ENCODE measurements at places on chromosomes 7 and 10.
A peak's percentile ranks its signal among the peaks of the same experiment; 100 is the strongest.

- DNase-seq, result no peak
Measured at GRCh38 chr10:69088801-69089501, 1.0 kb downstream of the SRGN start.

DNA sequence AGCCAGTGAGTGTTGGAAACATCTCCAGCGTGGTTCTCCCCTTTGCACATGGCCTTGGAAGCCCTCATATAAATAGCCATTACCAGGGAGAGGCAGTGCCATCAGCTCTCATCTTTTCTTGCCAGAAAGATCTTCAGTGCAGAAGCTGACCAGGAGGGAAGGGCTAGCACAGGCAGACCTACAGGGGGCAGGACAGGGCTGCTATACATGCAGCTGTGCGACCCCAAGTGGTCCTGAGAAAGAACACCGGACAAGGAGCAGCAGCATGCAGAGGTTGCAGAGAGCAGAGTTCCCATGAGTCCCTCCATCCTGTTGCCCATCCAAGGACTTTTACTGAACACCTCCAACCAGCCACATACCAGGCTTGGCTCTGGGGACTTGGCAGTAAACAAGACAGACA lies 17.1 kb downstream of the GRID1 start:
- DNase-seq, result no peak

GRCh38 chr10:17229016-17229716 lies 1.1 kb downstream of the VIM start:
- DNase-seq, result peak; percentile 91

DNA sequence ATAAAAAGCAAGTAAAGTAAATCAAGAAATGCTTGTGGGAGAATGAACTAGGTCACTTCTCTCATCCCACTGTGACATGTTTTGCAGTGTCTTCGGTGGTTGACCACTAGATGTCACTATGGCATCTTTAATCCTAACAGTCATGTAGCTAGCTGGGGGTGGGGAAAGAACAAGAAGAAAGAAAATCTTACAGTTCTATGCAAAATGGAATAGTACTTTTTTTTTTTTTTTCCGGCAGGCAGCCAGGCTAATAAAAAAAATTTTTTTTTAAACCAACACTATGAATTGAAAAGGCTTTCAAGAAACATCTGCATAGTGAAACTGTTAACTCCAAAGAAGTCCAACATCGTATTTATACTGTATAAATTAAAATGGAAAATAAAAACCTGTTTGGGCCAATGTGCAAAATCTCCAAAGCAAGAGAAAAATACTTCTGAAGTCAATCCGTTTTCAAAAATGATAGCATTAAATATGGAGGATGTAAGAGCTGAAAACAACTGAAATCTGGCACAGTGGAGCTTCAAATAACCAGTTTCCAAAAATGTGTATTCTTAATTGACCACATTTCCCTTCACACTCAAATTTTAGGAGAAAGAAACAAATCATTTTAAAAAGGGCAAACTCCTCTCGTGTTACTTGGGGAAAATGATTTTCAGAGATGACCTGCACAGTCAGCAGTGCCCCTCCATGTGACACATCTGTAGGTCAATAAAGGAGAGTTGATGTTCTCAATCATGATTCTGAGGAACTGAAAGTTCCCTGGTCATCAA lies 38.5 kb downstream of the CDK1 start:
- no peak for DNase-seq

- DNase-seq, result no peak
Measured at GRCh38 chr7:41156268-41156667, 546.6 kb downstream of the INHBA start.

DNA sequence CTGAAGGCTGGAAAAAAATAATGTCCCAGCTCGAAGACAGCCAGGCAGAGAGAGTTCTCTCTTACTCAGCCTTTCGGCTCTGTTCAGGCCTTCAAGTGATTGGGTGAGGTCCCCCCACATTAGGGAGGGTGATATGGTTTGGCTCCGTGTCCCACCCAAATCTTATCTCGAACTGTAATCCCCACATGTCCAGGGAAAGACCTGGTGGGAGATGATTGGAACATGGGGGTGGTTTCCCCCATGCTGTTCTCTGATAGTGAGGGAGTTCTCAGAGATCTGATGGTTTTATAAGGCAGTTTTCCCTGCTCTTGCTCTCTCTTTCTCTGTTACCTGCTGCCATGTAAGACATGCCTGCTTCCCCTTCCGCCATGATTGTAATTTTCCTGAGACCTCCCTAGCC lies 36.6 kb upstream of the LEP start:
- no peak for DNase-seq

GRCh38 chr10:8594711-8595110 lies 540.2 kb downstream of the GATA3 start:
- DNase-seq, result no peak

- no peak for DNase-seq
Measured at GRCh38 chr10:48456808-48457761, 147.8 kb downstream of the ARHGAP22 start.

- DNase-seq, result no peak
Measured at GRCh38 chr7:142647749-142648148, 101.5 kb upstream of the PRSS1 start.

DNA sequence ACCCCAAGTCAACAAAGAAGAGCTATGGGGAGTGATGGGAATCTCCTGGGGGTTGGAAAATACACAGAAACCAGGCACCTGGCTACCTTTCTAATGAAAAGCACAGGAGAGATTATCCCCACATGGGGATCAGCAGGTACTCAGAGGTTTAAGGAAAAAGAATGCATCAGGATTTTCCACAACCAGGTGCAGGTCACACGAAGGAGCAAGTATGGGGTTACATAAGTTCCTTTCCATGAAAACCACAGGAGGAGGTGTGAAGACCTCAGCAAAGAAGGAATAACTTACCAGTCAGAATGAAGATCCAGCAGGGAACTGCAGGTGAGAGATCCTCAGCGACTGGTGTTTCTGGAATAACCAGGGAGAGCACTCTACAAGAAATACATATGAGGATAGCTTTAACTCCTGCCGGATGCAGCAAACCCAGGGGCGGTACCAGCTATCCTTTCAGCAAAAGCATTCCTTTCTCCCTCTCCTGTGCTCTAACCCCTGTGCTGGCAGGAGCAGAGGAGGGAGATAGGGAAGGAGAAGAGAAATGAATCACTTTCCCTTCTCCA lies 116.7 kb upstream of the TMEM106B start:
- DNase-seq, result no peak

DNA sequence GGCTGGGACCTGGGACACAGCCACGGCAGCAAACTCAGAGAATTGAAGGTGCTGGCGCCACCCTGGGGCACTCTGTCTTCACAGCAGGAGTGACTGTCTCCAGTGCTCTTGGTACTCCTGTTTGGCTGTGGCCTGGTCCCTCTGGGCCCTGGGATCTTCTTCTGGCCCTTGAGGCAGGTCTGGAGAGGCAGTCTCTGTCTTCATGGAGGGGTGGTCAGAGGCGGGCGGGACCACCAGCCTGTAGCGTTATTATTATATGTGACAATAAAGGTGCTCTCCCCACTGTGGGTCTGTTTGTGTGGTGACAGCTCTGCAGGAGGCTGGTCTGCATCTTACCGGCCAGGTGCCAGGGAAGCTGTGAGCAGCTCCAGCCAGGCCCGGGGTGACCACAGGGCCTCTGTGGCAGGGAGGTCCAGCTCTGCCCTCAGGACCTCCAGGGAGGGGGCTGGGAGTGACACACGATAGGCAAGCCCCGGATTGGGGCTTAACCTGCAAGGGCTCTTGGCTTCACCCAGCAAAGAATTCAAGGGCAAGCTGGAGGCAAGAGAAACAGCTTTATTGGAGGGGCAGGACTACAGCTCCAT lies 70.3 kb downstream of the MYL10 start:
- no peak for DNase-seq

DNA sequence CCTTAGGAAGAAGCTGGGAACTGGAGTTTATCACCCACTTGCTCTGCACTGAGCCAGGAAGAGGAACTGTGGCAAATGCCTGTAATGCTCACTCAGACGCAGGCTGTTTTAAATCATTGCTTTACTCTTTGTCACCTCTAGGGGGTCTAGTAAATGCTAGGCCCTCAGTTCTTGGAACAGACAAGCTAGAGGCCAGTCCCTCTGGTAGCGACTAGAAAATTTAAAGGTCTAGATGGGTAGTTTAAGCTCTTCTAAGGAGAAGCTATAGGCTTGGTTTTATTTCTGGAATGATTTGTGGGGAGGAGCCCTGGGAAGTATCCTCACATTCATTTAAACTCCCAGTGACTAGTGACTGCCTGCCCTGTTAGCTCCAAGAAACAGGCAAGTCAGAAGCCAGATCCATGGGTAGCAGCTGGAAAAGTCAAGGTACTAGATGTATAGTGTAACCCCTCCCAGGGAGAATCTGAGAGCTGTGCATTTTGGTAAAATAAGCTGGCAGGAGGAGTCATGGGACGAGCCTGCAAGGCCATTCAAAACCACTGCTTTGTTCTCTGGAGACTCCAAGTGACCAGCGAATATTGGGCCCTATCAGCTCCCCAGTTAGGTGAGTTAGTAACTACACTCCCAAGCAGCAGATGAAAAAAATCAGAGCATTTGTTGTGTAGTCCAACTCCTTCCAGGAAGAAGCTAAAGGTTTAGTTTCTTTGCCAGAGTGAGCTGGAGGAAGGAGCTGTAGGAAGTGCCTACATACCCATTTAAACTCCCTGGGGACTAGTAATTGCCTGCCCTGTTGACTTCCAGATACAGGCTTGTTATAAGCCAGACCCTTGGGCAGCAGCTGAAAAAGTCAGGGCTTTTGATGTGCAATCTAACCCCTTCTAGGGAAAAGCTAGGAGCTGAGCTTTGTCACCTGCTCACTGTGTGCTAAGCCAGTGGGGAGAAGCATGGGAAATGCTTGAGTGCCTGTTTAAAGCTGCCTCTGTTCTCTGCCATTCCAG lies 68.9 kb downstream of the DYNC1I1 start:
- no peak for DNase-seq

- no peak for DNase-seq
Measured at GRCh38 chr10:13086056-13086455, 13.9 kb upstream of the OPTN start.

DNA sequence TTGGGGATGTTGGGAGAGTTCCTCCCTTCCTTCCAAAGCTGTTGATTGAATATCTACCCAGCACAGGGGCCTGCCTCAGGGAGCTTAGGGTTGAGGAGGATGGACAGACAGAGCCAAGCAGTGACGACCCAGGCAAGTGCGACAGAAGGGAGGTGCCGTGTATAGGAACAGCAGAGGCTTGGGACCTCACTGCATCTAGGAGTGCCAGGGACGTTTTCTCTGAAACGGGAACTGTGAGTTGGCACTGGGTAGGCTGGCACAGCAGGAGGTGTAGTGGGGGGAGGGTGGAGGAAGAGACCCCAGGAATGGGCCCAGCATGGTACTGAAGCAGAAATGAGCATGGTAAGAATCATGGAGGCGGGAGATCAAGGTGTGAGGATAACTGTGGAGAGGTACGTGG lies 55.3 kb upstream of the MGMT start:
- DNase-seq, result no peak

GRCh38 chr7:48042216-48042615 lies 6.9 kb downstream of the C7orf57 start:
- DNase-seq, result no peak

- no peak for DNase-seq
Measured at GRCh38 chr10:44949127-44949802, 10.3 kb upstream of the RASSF4 start.

DNA sequence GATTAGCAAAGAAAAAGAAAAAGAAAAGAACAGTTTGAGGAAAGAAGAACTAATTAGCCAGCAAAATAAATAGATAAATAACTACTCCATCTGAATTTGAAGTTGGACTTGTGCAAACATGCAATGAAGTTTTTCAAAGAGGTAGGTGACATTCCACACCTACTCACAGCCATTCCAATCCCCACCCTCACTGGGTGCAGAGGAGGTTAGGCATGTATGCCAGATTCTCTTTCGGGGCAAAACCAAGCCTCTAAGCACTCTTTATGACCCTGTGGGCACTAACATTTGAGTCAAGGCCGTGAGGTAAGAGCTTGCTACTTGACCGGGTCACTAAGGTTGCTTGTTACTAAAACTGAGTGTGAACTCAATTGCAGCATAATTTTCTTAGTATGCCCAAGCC lies 108.4 kb upstream of the SEMA3A start:
- DNase-seq, result no peak

GRCh38 chr10:77168861-77169260 lies 468.7 kb downstream of the KCNMA1 start:
- no peak for DNase-seq

DNA sequence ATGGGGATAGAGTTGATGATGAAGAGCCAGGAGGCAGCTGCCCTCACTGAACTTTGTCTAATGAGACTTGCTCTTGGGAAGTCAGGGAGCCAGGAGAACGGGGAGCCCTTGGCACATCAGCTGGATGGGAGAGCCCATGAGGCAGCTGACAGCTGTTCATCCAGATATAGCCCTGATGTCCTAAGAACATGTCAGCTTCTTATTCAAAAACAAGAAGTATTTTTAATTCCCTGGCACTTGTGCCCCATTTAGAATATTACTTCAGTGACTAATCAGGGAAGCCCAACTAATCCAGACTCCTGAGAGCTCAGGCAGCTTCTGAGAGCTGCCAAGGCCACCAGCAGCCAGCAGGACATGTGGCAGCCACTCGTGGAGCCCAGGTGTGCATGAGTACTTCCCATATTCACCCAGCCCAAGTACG lies 363.4 kb downstream of the GRID1 start:
- no peak for DNase-seq

DNA sequence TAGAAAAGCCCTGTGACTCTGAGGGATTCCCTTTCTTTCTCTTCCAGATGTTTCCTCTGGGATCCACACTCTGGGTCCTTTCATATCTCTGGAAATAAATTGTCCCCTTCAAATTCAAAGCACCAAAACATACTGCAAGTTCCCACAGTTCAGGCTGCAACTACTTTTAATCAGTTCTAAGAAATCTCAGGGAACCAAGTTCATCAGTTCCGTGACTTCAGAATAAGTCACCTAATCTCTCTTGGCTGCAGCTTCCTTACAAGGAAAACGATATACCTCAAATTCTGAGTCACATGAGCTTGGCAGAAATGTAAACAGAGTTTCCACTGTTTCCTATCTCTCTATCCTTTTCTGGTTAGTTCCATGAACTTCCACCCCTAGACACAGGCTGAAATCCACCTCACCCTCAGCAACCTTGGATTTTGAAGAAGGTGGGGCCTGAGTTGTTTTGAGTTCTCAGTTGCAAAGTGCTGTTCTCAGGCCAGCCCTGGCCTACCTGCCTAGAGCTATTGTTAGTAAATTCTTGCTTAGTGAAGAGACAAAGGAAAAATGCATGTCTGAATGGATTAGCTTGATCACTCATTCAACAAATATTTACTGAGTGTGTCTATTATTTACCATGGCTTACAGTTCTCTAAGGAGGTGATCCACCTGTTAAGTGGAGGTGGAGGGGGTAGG lies 59.3 kb upstream of the IL6 start:
- DNase-seq, result no peak

GRCh38 chr10:117373823-117374505 lies 1.3 kb downstream of the PDZD8 start:
- DNase-seq, result peak; percentile 51

GRCh38 chr7:102925976-102926782 lies 13.4 kb downstream of the LRRC17 start:
- no peak for DNase-seq

All from activated T-cell treated with anti-CD3 and anti-CD28 coated beads, Interleukin-2, amount 50 U/mL, for 1 hour (primary cell).